ENCODE measurements at places on chromosomes 16 and 17.

DNA sequence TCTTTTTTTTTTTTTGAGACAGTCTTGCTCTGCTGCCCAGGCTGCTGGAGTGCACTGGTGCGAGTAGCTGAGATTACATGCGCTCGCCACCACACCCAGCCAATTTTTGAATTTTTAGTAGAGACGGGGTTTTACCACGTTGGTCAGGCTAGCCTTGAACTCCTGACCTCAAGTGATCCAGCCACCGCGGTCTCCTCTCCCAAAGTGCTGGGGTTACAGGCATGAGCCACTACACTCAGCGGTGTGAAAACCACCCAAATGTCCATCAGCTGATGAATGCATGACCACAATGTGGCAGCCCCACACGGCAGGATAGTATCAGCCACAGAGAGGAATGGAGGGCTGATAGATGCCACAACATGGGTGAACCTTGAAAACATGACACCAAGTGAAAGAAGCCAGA, 2.1 kb downstream of the P2RX5 start:
- DNase-seq: peak; percentile 51

- DNase-seq: no peak
These were observed 21.5 kb downstream of the DCAF7 start for GRCh38 chr17:63571632-63572310.

DNA sequence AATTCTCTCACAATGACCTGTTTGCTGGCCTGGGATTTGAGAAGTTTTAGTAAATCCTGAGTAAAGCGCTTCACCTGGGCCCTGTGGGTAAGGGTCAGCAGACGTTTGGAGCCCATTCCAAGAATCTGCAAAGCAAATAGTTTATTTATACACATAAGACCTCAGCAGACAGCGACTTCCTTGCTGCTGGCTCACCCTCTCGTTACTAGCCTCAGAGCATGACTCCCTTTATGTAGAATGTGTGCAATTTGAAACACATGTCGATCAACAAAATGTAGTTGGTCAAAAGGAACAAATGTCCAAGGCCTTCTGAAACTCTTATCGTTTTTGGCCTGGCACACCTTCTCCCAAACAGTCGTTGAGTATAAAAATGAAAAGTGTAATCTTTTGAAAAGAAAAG, 31.3 kb downstream of the MARF1 start:
- DNase-seq: no peak

- no peak for DNase-seq
These were observed 221.8 kb downstream of the MAP2K4 start for GRCh38 chr17:12242345-12242954.

- DNase-seq: no peak
These were observed 109.4 kb downstream of the MRTFB start for GRCh38 chr16:14180481-14180944.

DNA sequence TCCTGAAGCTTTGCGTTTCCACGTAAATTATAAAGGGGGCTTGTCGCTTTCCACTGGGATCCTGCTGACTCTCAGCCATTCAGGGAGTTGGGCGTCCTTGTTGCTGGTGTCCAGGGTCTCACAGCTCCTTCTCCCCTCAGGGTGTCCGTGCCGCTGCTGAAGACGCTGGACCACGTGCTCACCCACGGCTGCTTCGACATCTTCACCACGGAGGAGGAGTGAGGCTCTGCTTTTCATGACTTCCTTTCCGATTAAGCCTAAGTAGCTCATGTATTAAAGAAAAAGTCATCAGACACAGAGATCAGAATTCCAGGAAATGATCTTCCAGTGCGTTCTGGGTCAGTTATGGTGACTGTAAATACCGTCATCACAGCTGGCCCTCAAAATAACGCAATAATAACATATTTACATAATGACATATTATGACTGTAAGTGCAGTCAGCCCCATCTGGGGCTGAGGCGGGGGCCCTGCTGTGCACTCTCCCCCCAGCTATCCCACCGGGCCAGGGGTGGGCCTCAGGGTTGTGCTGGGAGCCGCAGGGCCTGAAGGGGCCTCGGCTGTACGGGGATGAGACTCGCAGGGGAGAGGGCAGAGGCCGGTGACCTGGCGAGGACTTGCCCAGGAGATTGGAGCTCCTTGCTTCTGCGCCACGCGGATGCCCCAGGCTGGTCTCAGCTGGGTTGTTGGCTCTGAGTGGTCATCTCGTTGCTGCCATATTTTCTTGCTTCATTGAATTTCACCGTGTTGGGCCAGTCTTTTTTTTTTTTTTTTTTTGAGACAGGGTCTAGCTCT, 92.9 kb upstream of the ZNF750 start:
- no peak for DNase-seq

DNA sequence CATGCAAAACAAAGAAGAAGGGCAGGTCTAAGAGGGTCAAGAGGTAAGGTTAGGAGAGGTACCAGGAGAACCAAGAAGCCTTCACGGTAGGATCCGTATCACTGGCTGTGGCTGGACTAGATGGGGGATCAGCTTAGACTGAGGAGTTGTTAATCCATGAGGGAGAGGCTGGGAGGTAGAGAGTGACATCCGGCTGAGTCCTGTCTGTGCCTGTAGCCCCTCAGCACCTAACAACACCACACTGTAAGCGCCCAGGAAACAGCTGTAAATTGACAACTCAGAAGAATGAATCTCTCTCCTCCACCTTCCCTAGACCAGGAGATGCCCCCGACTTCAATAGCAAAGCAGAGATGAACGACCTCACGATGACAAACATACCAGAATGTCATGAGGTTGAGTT, 199.4 kb upstream of the RPL38 start:
- no peak for DNase-seq

- DNase-seq: no peak
These were observed 572 bp downstream of the FAM171A2 start for GRCh38 chr17:44362949-44363612.

DNA sequence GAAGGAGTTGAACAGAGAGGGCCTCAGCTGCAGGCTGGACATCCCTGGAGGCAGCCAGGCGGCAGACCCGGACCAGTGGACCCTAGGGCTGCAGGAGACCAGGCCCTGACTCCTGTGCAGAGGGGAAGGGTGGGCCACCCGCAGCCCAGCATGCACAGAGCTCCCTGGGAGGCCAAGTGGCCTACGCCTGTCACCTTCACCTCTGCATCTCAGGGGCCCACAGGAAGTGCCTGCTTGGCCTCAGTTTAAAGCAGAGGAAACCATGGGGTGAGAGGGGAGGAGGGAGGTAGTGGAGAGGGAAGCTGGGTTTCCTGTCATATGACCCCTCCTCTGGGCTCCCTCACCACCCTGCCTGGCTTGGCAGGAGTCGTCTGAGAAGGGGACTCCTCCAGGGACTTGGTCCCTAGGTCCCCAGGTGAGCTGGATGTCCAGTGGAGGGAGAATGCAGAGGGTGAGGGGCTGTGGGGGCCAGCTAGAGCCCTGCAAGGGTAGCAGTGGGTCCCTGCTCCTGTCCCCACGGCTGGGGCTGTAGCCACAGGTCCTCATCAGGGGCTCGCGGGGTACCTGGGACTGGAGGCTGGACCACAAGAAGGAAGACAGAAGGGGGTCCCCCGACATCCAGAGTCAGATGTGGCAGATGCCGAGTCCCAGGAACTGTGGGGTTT, at the start of gene TMC8:
TMC8 (plus strand) TSS at position 335 of the 665 bp plus-strand sequence. CDS start 818 bp downstream, outside the sequence.
- DNase-seq: peak; percentile 55

- no peak for DNase-seq
These were observed 103.1 kb downstream of the STX8 start for GRCh38 chr17:9472541-9472940.

- DNase-seq: no peak
These were observed 12.2 kb downstream of the KRT16 start for GRCh38 chr17:41600318-41600717.

DNA sequence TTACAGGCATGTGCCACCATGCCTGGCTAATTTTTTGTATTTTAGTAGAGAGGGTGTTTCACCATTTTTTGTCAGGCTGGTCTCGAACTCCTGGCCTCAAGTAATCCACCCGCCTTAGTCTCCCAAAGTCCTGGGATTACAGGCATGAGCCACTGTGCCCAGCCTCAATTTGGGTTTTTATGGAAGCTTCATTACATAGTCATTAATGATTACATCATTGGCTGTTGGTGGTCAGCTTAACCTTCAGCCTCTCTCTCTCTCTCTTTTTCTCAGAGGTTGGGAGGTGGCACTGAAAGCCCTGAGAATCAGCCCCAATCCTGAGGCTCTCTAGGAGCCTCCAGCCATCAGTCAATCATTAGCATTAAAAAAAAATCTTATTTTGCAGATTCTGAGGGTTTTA, 45.3 kb downstream of the C17orf58 start:
- no peak for DNase-seq

- no peak for DNase-seq
These were observed 43.4 kb upstream of the GSE1 start for GRCh38 chr16:85569615-85570212.

DNA sequence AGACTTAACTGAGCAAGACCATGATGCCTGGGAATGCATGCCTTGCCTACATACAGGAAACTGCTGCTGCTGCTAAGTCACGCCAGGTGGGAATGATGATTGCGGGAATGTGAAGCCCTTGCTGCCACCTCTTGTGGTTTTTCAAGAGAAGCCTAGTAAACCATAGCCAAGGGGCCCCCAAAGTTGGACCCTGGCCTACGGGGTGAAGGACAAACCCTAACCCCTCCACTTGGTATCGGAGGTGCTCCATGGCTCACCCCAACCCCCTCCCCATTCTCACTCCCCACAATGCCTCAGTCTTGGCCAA, 233.9 kb downstream of the ZNF423 start:
- no peak for DNase-seq

DNA sequence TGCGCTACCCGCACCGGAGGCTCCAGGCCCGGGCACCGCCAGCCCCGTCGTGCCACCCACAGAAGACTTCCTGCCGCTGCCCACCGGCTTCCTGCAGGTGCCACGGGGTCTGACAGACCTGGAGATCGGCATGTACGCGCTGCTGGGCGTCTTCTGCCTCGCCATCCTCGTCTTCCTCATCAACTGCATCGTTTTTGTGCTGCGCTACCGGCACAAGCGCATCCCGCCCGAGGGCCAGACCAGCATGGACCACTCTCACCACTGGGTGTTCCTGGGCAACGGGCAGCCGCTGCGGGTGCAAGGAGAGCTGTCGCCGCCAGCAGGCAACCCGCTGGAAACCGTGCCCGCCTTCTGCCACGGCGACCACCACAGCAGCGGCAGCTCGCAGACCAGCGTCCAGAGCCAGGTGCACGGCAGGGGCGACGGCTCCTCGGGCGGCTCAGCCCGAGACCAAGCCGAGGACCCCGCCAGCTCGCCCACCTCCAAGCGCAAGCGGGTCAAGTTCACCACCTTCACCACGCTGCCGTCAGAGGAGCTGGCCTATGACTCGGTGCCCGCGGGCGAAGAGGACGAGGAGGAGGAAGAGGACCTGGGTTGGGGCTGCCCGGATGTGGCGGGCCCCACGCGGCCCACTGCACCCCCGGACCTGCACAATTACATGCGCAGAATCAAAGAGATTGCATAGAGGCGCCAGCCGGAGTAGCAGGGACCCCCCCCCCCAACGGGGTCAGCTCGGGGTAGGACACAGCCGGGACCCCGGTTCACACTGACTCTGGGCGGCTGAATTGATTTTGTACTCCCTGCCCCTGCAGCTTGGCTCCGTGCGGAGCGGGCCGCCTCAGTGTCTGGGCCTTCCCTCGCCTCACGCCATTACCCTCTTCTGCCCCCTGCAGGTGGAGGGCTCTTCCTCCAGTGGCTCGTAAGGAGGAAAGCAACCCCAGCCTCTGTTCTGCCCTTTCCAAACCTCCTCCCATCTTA, 58.5 kb downstream of the TMEM132E start:
- peak; percentile 79 for DNase-seq

DNA sequence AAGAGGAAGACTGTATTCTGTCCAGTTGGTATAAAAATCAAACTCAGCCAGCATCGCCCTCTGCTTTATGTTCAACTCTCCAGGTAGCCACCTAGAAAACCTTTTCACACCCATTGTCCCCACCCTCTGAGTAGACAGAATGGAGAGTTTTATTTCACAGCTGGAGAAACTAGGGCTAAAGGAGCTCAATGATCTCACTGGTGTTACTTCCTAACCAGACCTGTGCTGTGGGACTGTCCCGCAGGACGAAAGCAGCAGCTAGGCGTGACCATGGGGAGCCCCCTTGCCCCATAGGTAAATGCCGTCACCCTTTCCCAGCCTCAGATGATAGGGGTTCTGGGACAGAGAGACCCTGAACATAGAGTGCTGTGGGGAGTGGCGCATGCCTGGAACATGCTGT, 67.7 kb downstream of the CYLD start:
- no peak for DNase-seq

GRCh38 chr16:49600976-49601375, 227.4 kb downstream of the C16orf78 start:
- DNase-seq: no peak

DNA sequence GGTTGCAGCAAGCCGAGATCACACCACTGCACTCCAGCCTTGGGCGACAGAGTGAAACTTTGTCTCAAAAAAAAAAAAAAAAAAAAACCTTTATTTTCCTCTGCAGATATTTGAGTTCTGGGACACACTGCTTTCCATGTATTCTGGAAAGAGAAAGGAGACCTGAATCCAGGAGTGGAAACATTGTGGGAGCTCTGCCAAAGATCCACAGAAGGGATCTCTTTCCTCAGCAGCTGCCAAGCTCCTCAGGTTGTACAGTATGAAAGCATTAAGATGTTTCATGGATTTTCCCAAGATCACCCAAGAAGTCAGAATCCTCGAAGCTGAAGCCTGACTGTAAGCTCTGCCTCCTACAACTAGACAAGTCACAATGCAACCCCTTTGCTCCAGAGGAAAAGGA, 13.5 kb downstream of the NPRL3 start:
- no peak for DNase-seq

GRCh38 chr17:60039847-60040442, 38.8 kb downstream of the HEATR6 start:
- no peak for DNase-seq

- DNase-seq: no peak
These were observed 59.6 kb upstream of the ENPP7 start for GRCh38 chr17:79671085-79671694.

GRCh38 chr17:68498479-68499326, 13.5 kb upstream of the PRKAR1A start:
- no peak for DNase-seq

DNA sequence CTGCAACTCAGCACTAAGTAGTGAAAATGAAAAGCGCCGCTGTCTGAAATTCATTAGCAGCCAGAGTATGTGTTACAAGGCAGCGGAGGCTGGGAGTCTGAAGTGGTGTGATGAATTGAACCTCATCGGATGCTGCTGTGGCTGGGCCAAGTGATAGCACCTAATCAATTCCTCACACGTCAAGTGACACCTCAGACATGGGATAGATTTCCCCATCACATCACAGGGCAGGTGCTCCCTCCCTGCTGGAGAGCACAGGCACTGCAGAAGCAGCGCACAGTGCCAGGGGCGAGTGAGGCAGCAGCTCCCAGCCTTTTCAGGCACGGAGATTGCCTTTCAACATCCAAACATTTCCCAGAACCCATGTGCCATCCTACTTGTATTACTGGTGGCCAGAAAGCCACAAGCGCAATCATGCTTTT, 32.2 kb downstream of the DRC3 start:
- DNase-seq: no peak

GRCh38 chr17:17472333-17472920, 4.4 kb upstream of the MED9 start:
- no peak for DNase-seq

Data from stimulated activated CD4-positive, alpha-beta T cell treated with anti-CD3 and anti-CD28 coated beads, Interleukin-12 subunit alpha, Interleukin-12 subunit beta, amount 100 ng/mL, for 48 hours (primary cell).